Right renal pelvis (tissue), 4 donors: ENCODE measurements at places on chromosomes 13 and 19. TPM values are rescaled to one million over a fixed set of nuclear protein-coding genes. Genes with fewer than 3 reads are reported as not detected.

GRCh38 chr13:80196756-80197155 is 144.2 kb downstream of the SPRY2 start:
- DNase-seq: no peak

The NANOS3 gene
- polyA plus RNA-seq: 1.8 TPM

DNA sequence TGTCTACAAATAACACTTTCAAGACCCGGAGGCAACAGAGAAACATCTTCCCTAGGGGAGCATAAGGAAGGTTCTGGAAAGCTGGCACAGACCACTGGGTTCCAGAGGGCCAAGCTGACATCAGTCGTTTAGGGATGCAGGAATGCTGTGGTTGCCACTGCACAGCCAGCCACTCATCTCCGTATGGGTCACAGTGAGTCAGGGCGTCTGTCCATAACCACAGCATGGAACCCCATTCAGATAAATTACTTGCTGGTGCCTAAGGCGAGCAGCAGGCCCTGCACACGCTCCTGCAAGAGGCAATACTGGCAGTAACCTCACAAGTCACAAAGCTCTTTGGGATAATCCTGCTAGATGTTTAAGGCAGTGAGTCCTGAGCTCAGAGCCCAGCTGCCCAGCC is 140.9 kb upstream of the UBL3 start:
- DNase-seq: no peak

The CYP2A13 gene
- not detected for polyA plus RNA-seq

GRCh38 chr19:31568724-31569123 is 219.5 kb upstream of the TSHZ3 start:
- DNase-seq: no peak

The ZNF587B gene
- polyA plus RNA-seq: 13.4 TPM

GRCh38 chr19:4521170-4521887 is 3.0 kb upstream of the PLIN4 start:
- no peak for DNase-seq

The LILRA5 gene
- 0.17 TPM for polyA plus RNA-seq

DNA sequence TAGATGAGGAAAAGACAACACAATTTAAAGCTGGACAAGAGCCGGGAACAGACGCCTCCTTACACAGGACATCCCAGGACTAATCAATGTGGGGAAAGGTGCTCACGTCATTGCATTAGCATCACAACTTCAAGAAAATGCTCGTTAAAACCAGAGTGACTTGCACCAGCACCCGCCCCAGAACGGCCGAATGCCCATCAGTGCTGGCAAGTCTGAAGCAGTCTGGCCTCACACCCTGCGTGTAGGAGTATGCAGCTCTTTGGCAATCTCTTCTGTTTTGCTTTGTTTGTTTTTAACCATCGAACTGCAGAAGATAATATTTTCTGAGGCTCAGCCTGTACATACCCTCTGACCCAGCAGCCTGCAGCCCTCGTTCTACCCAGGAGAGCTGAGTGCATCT is 44.8 kb upstream of the LDLR start:
- no peak for DNase-seq

GRCh38 chr19:28027116-28027515 is 1185.8 kb downstream of the UQCRFS1 start:
- DNase-seq: no peak

- DNase-seq: no peak
Observed at GRCh38 chr13:45411221-45411620, 7.0 kb downstream of the SLC25A30 start.

DNA sequence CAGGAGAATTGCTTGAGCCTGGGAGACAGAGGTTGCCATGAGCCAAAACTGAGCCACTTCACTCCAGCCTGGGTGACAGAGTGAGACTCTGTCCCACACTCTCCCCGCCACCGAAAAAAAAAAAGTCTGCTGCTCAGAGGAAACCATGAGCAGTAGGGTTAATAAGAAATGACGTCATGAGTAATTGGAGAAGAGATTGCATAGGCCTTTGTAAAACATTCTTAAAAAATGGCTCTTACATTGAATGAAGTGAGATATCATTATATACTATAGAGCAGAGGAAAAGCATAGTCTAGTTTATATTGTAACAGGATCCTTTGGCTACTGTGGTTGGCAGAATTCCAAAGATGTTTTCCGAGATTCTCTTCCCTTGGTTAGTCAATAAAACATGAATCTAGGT is 228.2 kb downstream of the PCDH20 start:
- DNase-seq: no peak

DNA sequence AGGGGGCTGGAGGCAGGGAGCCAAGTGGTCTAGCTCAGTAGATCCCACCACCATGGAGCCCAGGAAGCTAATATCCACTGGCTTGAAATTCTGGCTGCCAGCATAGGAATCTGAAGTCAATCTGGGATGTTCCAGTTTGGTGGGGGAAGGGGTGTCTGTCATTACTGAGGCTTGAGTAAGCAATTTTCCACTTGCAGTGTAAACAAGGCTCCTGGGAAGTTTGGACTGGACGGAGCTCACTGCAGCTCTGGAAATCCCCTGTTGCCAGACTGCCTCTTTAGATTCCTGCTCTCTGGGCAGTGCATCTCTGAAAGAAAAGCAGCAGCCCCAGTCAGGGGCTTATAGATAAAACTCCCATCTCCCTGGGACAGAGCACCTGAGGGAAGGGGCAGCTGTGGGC is 349.2 kb upstream of the KLHL1 start:
- DNase-seq: no peak

DNA sequence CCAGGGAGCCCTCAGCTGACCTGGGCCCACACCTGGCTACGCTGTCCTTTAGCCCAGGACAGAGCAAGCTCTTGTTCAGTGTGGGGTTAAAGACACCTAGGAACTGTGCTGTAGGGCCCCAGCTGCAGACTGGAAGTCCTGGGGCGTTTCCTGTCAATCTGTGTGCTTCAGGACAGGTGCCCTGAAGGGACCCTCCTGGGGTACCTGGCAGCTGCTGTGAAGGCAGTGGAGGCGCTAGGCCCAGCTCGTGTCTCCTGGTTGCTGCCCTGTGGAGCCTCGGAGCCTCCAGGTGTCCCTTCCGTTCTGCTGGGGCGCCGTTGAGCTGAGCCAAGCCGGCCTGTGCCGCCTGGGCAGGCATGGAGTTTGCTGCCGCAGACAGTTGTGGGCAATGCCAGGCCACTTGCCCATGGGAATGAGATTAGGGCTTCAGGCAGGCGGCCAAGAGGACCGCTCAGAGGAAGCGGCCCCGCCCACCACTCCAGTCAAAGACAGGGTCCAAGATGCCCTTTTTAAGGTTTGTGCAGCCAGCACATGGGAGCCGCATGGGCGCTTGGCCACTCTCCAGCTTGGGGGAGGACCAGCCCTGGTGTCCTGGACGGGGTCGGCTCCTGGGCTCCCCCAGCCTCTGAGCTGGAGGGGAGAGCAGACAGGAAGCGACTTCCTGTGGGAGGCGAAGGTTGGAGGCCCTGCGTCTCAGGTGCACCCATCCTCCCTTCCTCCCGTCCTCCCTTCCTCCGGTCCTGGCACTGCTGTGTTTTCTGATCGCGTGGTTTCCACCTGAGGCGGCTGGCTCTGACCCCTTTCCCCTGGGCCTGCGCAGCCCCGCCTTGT is 4.0 kb downstream of the PTBP1 start:
- no peak for DNase-seq

- DNase-seq: no peak
Observed at GRCh38 chr19:51120160-51120559, 4.5 kb upstream of the SIGLEC9 start.

DNA sequence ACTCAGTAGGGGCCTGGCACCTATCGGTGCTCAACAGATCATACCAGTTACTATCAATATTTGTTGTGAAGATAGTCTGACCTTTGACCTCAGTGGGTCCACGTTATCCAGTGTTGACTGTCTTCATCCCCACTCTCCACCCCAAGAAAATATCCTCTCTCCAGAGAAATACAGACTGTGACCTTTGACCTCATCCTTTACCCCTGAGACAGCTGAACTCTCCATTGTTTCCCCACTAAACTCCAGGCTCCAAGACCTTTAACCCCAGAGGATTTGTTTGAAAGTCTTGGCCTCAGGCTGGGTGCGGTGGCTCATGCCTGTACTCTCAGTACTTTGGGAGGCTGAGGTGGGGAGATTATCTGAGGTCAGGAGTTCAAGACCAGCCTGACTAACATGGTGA is 22.6 kb upstream of the PPP5C start:
- no peak for DNase-seq

DNA sequence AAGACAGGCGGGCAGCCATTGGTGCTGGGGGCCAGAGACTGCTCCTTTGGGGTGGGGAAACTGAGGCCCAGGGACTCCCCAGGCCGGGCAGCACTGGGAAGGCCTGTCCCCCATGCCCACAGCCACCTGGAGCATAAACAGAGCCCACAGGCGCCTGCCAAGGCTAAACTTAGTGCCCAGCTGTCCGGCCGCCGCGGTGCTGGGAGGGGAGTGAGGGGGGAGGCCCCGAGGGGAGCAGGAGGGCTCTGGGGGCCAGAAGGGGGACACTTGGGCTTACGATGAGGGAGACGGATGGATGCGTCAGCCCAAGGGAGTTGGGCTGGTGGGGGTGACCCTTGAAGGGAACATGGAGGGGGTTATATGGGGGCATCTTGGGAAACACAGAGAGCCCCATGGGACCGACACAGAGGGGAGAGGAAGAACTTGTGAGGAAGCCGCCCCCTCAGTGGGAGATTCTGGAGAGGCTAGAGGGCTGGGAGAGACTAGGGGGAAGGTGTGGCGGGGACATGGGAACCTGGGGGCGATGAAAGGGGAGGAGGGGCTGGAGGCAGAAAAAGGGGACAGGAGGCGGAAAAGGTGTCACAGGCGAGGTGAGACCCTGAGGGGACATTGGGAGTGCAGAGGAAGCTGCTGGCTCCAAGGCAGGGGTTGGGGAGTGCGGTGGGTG is 2.2 kb downstream of the CERS1 start:
- DNase-seq: no peak

DNA sequence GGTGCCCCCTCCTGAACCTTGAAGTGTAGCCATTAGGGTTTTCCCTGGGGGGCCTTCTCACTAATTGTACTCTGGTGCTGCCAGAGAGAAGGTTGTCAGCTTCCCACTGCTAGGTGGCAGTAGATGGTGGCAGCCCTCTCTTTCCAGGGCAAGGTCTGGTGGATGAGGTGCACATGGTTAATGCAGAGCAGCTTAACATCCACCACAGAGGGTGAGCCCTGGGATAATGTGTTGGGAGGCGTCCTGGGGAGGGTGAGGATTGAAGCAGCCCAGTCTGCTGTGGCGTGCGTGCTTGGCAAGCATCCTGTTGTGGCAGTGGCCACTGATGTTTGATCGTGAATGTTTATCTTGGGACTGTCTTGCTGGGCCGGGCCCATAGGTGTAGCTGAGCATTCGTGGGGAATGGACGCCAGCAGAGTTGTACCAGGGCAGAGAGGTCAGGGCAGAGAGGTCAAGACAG is 5.8 kb downstream of the EGLN2 start:
- DNase-seq: no peak

The ZNF66 gene
- polyA plus RNA-seq: 4.8 TPM

DNA sequence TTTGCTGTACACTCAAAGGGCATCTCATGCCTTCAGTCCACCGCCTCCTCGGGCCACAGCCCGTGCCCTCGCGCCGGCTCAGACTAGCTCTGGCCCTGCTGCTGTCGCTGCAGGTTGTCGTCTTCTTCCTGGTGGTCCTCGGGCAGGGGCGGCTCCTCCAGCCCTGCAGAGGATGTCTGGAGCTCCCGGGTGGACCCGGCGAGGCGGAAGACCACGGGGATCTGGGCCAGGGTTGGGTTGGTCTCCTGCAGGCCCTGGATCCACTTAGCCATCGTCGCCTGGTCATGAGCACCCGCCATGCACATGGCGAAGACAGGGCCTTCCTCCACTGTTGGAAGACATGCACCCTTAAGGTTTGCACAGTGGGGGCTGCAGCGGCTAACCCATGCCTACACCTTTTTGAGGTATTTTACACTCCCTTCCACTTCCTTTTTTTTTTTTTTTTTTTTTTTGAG is 489 bp upstream of the ZNF653 start:
- no peak for DNase-seq

The TUBGCP3 gene
- 34.7 TPM for polyA plus RNA-seq

The FSD1 gene
- polyA plus RNA-seq: 6.5 TPM
